SJCRH30 (cell line): ENCODE measurements at places on chromosomes 4 and X. TPM values are rescaled to one million over a fixed set of nuclear protein-coding genes. Genes with fewer than 3 reads are reported as not detected.
A peak's percentile ranks its signal among the peaks of the same experiment; 100 is the strongest.

GRCh38 chr4:183834252-183834651 is 70.9 kb upstream of the STOX2 start:
- no peak overlapping the region for H3K4me3 ChIP-seq
- DNase-seq = no peak
- H3K4me1 ChIP-seq = no peaks in the 10 kb centered on the region

Gene MAGEA12
- 0.66 and 1.6 TPM in 2 replicates for total RNA-seq

GRCh38 chr4:114539985-114540384 is 58.6 kb upstream of the UGT8 start:
- no peak for DNase-seq
- H3K36me3 ChIP-seq = no peaks in the 10 kb centered on the region

Gene SSX2
- total RNA-seq = not detected in 2 replicates

Gene HERC5
- 46.3 and 49.6 TPM in 2 replicates for total RNA-seq

GRCh38 chrX:13046141-13046855 is 1.9 kb upstream of the FAM9C start:
- no peaks in the 10 kb centered on the region for H3K36me3 ChIP-seq
- H3K4me3 ChIP-seq = no peak overlapping the region
- DNase-seq = no peak
- H3K4me1 ChIP-seq = peaks cover 18% of the 10 kb centered on the region
- no peak overlapping the region for H3K27ac ChIP-seq
- no peaks in the 10 kb centered on the region for H3K27me3 ChIP-seq

Gene XKRX
- total RNA-seq = 0.15 and 0.34 TPM in 2 replicates

Gene SSX3
- total RNA-seq = not detected in 2 replicates

GRCh38 chrX:67780694-67781109 is 236.9 kb downstream of the AR start:
- peak; percentile 88 for DNase-seq
- H3K27ac ChIP-seq = peak overlapping the region; percentile 69
- H3K27me3 ChIP-seq = no peaks in the 10 kb centered on the region
- H3K4me3 ChIP-seq = peak overlapping the region; percentile 16; the same call in 1 of the 2 replicates
- peaks cover 23% of the 10 kb centered on the region for H3K4me1 ChIP-seq

DNA sequence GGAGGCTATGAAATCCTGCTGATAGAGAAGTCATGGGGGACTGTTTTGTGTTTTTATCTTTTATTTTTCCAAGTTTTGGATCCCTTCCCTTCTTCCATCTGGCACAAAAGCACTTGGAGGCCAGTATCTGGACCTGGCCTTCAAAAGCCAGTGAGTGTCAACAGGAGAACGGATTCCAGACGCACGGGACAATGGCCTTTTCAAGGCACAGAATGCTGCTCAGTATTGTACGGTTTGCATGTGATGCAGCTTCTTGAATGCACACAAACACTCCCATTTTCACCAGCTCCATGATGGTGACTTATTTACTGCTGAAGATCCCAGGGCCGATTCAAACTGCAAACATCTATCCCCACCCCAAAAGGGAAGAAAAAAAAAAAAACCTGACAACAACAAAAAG is 145.4 kb downstream of the CPEB2 start:
- peaks cover 8% of the 10 kb centered on the region; the same call in 1 of the 2 replicates for H3K27me3 ChIP-seq
- H3K36me3 ChIP-seq = no peaks in the 10 kb centered on the region
- no peaks in the 10 kb centered on the region; the same call in 1 of the 2 replicates for H3K4me1 ChIP-seq
- no peak overlapping the region for H3K27ac ChIP-seq
- H3K4me3 ChIP-seq = no peak overlapping the region

Gene HPGDS
- not detected in 2 replicates for total RNA-seq

DNA sequence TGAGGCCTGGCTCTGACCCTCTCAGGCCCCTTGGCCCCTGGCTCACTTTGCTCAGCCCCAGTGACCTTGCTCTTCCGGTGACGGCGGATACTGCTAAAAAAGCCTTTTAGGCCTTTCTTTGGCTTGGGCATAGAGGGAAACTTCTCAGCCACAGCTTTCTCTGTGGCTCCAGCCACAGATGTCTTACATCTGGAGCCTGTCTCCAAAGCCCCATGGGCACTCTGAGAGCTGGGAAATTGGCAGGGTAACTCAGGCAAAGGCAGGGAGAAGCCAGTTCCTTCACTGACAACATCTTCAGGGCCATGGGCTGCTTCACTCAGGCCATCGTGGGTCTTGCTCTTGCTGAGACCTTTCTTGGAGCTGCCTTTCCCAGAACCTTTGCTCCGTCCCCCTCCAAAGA is 12.8 kb downstream of the AMER1 start:
- peaks cover 5% of the 10 kb centered on the region for H3K36me3 ChIP-seq
- no peak overlapping the region for H3K27ac ChIP-seq
- H3K27me3 ChIP-seq = no peaks in the 10 kb centered on the region
- no peak overlapping the region for H3K4me3 ChIP-seq

GRCh38 chr4:184228056-184228705 is 10.5 kb upstream of the ENPP6 start:
- no peaks in the 10 kb centered on the region for H3K27me3 ChIP-seq
- no peaks in the 10 kb centered on the region for H3K36me3 ChIP-seq
- no peak overlapping the region for H3K4me3 ChIP-seq
- DNase-seq = no peak

Gene ZNF185
- total RNA-seq = 0.26 and 0.28 TPM in 2 replicates

GRCh38 chr4:37892641-37893040 is 1.8 kb downstream of the TBC1D1 start:
- no peak for DNase-seq
- H3K36me3 ChIP-seq = no peaks in the 10 kb centered on the region
- peaks cover 3% of the 10 kb centered on the region; the same call in 1 of the 2 replicates for H3K4me1 ChIP-seq
- no peak overlapping the region for H3K4me3 ChIP-seq

GRCh38 chrX:17687648-17688047 is 49.6 kb upstream of the SCML1 start:
- no peaks in the 10 kb centered on the region for H3K27me3 ChIP-seq
- DNase-seq = no peak
- no peak overlapping the region for H3K4me3 ChIP-seq
- peaks cover 3% of the 10 kb centered on the region; the same call in 1 of the 2 replicates for H3K4me1 ChIP-seq
- H3K36me3 ChIP-seq = no peaks in the 10 kb centered on the region

GRCh38 chr4:2141022-2141761 is 82.1 kb downstream of the NAT8L start:
- H3K27ac ChIP-seq = no peak overlapping the region
- H3K27me3 ChIP-seq = no peaks in the 10 kb centered on the region
- peaks cover 20% of the 10 kb centered on the region for H3K4me1 ChIP-seq

GRCh38 chr4:55468724-55469123 is 73.0 kb downstream of the TMEM165 start:
- peaks cover 12% of the 10 kb centered on the region; the same call in 1 of the 2 replicates for H3K4me1 ChIP-seq
- DNase-seq = peak; percentile 20
- H3K36me3 ChIP-seq = peaks cover 9% of the 10 kb centered on the region
- no peak overlapping the region for H3K27ac ChIP-seq
- H3K4me3 ChIP-seq = no peak overlapping the region
- no peaks in the 10 kb centered on the region for H3K27me3 ChIP-seq

GRCh38 chr4:28686618-28687017 is 1826.0 kb downstream of the STIM2 start:
- H3K4me1 ChIP-seq = no peaks in the 10 kb centered on the region
- H3K4me3 ChIP-seq = no peak overlapping the region
- no peaks in the 10 kb centered on the region for H3K27me3 ChIP-seq
- no peak overlapping the region for H3K27ac ChIP-seq

Gene NLRP2B
- not detected in 2 replicates for total RNA-seq

Gene RAB40AL
- 0.30 TPM in 1 of 2 replicates, not detected in the other for total RNA-seq

GRCh38 chrX:119249891-119250290 is 13.8 kb downstream of the PGRMC1 start:
- peak overlapping the region; percentile 34 for H3K27ac ChIP-seq
- H3K36me3 ChIP-seq = peaks cover 19% of the 10 kb centered on the region
- DNase-seq = peak; percentile 78
- H3K27me3 ChIP-seq = no peaks in the 10 kb centered on the region
- no peak overlapping the region for H3K4me3 ChIP-seq
- peaks cover 21% of the 10 kb centered on the region for H3K4me1 ChIP-seq

GRCh38 chr4:70182517-70183167 is 12.9 kb upstream of the ODAM start:
- no peak overlapping the region for H3K27ac ChIP-seq
- no peaks in the 10 kb centered on the region for H3K4me1 ChIP-seq
- DNase-seq = no peak
- no peaks in the 10 kb centered on the region for H3K36me3 ChIP-seq
- H3K27me3 ChIP-seq = no peaks in the 10 kb centered on the region

DNA sequence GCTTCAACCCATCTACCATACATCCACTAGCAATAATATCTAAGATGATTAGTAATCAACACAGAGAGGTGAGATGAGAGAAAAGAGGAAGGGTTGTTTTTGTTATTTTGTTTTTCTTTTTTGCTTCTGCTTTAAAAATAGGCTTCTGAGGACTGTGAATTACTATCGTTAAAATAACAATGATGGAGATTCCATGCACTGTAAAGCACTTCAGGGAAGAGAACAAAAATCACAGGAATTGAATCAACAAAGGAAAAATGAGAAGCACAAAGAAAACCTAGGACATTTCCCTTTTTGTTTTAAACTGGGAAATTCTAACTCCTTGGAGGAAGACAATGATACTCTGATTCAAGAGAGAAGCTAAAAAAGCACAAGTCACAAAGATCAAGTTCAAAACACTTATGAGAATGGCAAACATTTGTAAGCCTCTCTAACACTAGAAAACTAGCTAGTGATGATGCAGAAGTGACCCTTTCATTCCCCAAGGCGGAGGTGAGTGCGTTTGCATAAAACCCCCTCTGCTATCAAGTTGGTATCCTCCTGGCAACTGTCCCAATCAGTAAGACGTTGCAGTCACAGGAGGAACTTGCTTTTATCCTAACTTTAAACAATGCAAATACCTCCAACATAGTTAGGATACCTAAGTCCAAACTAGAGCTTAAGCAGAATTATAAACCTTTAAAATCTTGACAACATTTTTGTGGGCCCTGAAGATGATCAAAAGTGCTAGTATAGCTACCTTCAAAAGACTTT is 308.5 kb downstream of the CAMK2D start:
- H3K4me1 ChIP-seq = peaks cover 62% of the 10 kb centered on the region
- H3K27ac ChIP-seq = peak overlapping the region; percentile 91
- DNase-seq = peak; percentile 81
- no peak overlapping the region for H3K4me3 ChIP-seq
- 0 out of 2 replicates have a peak, but pooled peaks cover 3% of the 10 kb centered on the region for H3K36me3 ChIP-seq

GRCh38 chrX:9927698-9928482 is 39.3 kb upstream of the CLDN34 start:
- H3K36me3 ChIP-seq = no peaks in the 10 kb centered on the region
- no peak overlapping the region for H3K4me3 ChIP-seq
- H3K27ac ChIP-seq = no peak overlapping the region
- no peaks in the 10 kb centered on the region for H3K27me3 ChIP-seq
- no peaks in the 10 kb centered on the region for H3K4me1 ChIP-seq

GRCh38 chr4:88674979-88675378 is 22.6 kb downstream of the NAP1L5 start:
- DNase-seq = no peak
- H3K27ac ChIP-seq = no peak overlapping the region
- no peaks in the 10 kb centered on the region for H3K4me1 ChIP-seq
- peaks cover 9% of the 10 kb centered on the region for H3K36me3 ChIP-seq

GRCh38 chrX:12819222-12819621 is 28.0 kb downstream of the PRPS2 start:
- H3K27ac ChIP-seq = no peak overlapping the region
- peaks cover 50% of the 10 kb centered on the region for H3K36me3 ChIP-seq
- no peaks in the 10 kb centered on the region for H3K4me1 ChIP-seq
- H3K27me3 ChIP-seq = no peaks in the 10 kb centered on the region
- no peak overlapping the region for H3K4me3 ChIP-seq

Gene PLP1
- not detected in 2 replicates for total RNA-seq

- DNase-seq = no peak
- H3K4me3 ChIP-seq = no peak overlapping the region
- no peak overlapping the region for H3K27ac ChIP-seq
- H3K27me3 ChIP-seq = no peaks in the 10 kb centered on the region
- no peaks in the 10 kb centered on the region for H3K36me3 ChIP-seq
Measured at GRCh38 chrX:16465081-16465876, 184.7 kb upstream of the S100G start.

DNA sequence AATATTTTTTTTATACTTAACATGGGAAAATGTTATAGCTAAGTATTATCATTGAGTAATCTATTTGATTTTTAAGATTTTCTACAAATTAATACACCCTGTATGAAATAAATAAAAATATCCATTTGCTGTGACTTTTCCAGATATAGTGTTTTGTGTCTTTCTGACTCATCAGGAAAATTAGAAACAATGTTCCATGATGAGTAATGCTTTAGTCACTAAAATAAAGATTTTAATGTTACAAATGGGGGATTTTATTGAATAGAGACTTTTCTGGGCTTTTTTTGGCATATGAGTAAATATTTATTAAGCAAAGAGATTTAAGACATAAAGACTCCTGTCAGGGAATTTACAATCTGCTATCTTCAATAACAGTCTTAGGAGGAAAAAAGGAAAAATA is 279.2 kb upstream of the NOCT start:
- H3K4me3 ChIP-seq = no peak overlapping the region
- H3K27ac ChIP-seq = no peak overlapping the region
- no peaks in the 10 kb centered on the region for H3K27me3 ChIP-seq
- no peaks in the 10 kb centered on the region for H3K36me3 ChIP-seq
- DNase-seq = no peak

Gene ACOT9
- 75.4 and 82.3 TPM in 2 replicates for total RNA-seq

Gene TCEAL3
- total RNA-seq = 24.1 and 26.0 TPM in 2 replicates

GRCh38 chr4:106707776-106708463 is 328.2 kb downstream of the DKK2 start:
- no peaks in the 10 kb centered on the region for H3K27me3 ChIP-seq
- no peaks in the 10 kb centered on the region for H3K4me1 ChIP-seq
- H3K36me3 ChIP-seq = no peaks in the 10 kb centered on the region
- DNase-seq = no peak
